ENCODE measurements at places on chromosomes 2 and 18. TPM values are rescaled to one million over a fixed set of nuclear protein-coding genes. Genes with fewer than 3 reads are reported as not detected.

GRCh38 chr2:216880509-216881184, 20.8 kb upstream of the TNP1 start:
- DNase-seq = no peak
- H3K27ac ChIP-seq = peak overlapping the region; percentile 50

DNA sequence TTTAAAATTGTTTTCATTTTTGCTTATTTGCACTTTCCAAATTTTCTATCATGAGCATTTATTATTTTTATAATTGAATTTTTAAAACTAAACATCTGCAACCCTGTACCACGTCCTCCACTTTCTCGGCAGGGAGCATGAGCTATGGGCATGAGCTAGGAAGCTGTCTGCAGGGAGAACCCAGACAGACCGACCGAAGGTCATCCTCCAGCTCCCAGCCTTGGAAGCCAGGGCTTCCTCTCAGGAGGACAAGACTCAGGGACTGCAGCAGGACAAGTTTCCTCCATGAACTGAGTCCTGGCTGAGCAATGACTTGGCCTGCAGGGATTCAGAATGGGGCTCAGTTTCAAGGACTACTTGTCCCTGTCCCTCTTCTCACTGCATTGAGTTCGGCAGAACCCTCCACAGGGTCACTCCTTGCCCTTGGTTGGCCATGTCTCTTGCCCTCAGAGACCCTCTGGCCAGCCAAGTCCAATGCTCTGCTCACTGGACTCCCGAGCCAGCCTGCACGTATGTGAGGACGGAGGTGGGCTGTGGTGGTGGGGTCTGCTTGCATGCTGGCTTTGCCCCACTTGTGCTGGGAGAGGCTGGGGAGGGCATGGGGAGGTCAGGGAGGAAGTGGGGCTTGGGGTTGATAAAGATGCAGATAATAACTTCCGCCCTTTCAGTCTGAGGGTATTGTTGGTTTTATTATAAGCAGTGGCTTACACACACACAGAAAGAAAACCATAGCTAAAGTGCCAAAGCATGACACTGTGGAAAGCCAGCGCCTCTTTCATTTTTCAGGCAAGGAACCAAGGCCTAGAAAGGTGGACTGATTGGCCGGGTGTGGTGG, 6.6 kb downstream of the NMUR1 start:
- peaks cover 13% of the 10 kb centered on the region for H3K4me1 ChIP-seq
- no peak for DNase-seq
- no peaks in the 10 kb centered on the region for H3K36me3 ChIP-seq
- no peak overlapping the region for H3K4me3 ChIP-seq

DNA sequence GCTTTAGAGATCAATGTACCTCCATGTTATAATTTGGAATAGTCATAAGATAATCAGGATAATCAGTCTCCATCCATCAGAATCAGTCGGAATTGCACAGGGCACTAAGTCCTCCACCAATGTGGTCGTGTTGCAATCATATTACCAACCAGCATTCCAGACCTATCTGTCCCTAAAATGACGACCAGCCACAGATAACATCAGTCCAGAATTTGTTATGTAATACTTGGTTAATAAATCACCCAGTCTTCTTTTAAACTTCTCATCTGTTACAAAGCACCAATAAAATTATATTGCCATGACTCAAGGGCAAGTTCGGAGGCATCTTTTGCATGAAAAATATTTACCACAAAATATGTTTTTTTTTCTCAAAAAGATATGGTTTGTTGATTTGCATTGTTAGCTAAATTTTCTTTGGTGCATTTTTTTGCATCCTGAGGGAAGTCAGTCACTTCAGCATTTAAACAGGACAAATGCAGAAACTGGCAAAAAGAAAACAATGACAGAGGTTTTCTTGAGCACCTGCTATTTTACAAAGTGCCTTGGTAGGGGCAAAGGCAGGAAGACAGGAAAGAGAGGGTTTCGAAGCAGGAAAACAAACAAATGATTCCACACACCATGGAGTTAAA, 29.3 kb downstream of the PIEZO2 start:
- DNase-seq = no peak
- peaks cover 1% of the 10 kb centered on the region for H3K36me3 ChIP-seq
- no peak overlapping the region for H3K4me3 ChIP-seq
- H3K27ac ChIP-seq = peak overlapping the region; percentile 0
- no peaks in the 10 kb centered on the region for H3K27me3 ChIP-seq

DNA sequence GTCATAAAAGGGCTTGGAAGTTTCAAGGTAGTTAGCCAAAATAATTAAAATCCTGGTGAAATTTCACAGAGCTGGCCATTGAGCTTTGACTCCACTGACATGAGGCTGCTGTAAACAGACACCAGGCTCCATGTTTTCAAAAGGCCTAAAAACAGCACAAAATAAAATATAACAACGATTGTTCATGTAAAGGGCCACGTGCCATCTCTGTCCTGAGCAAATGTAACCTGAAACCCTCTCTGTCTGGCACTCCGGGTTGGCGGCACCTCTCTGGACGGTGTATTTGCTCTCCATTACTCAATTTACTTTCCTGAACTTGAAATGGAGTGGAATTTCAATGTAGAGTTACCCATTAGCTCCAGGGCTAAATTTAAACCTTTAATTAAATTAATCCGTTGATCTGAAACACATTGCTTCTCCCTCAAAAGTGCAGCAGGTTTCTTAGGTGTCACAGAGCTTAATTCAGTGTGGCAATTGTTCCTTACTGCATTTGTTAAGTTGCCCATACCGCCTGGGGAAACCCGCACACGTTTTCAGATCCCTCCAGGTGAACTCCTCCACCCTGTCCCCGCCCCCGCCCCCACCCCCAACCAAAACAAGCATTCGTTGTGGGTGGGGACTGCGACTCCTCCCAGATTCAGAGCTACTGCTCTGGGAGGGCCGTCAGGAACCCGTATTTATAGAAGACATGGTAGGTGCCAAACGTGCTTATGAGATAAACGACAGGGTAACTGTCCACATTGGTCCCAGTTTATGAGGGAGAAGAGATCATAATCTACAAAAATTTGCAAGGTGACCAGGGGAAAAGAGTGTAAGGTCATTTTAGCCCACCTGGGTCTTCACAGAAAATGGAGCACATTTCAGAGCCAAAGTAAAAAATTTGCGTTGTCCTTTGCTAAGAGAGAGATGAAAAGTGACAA, 1.2 kb upstream of the CABLES1 start:
- no peak for DNase-seq
- H3K27ac ChIP-seq = peak overlapping the region; percentile 55
- H3K4me1 ChIP-seq = peaks cover 51% of the 10 kb centered on the region
- H3K4me3 ChIP-seq = peak overlapping the region; percentile 82

GRCh38 chr2:217953531-217953932, 49.3 kb downstream of the TNS1 start:
- H3K36me3 ChIP-seq = peaks cover 17% of the 10 kb centered on the region
- peak overlapping the region; percentile 34 for H3K27ac ChIP-seq
- H3K4me3 ChIP-seq = no peak overlapping the region

GRCh38 chr2:13542642-13543041, 825.9 kb downstream of the TRIB2 start:
- H3K4me1 ChIP-seq = no peaks in the 10 kb centered on the region
- peaks cover 2% of the 10 kb centered on the region for H3K27me3 ChIP-seq
- H3K27ac ChIP-seq = no peak overlapping the region
- H3K4me3 ChIP-seq = no peak overlapping the region

DNA sequence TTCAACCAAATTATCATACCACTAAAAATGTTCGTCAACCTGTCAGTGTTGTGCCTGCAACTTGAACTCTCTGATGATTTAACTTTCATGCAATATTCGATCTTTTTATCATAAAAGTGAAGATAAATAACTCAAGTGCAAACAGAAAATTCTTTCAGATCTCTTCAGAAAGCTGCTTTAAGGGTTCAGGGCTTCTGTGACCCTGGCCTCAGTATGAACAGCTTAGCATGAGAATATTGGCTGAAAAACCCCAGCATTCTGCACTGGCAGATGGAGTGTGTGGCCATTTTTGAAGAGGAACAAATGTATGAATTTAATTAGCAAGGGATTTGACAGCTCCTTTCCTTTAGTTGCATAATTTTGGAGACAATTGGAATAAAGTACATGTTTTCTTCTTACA, 851.4 kb upstream of the SOX11 start:
- H3K27me3 ChIP-seq = peaks cover 13% of the 10 kb centered on the region
- no peaks in the 10 kb centered on the region for H3K36me3 ChIP-seq
- DNase-seq = no peak
- no peak overlapping the region for H3K27ac ChIP-seq
- no peaks in the 10 kb centered on the region for H3K4me1 ChIP-seq
- H3K4me3 ChIP-seq = no peak overlapping the region

DNA sequence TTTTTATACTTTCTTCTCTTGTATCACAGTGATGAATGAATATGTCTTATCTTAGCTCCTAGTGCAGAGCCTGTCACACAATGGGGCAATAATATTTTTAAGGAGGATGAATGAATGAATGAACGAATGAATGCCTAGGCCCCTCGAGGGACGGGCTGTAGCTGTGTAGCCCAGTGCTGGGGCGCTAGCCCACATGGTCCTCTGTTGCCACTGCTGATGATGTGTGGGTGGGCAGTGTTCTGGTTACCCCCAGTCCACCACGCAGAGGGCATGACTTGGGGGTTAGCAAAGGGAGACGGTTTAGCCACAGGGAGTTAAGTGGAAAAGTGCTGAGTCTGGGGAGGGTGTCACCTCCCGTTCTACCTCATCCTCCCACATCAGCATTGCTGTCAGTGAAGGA, 134.2 kb downstream of the SMAD7 start:
- peak; percentile 59 for DNase-seq
- peaks cover 55% of the 10 kb centered on the region for H3K36me3 ChIP-seq
- H3K27me3 ChIP-seq = no peaks in the 10 kb centered on the region
- no peak overlapping the region for H3K27ac ChIP-seq
- H3K4me1 ChIP-seq = peaks cover 28% of the 10 kb centered on the region

GRCh38 chr2:183038341-183039300, at the start of gene NCKAP1:
Gene NCKAP1 (minus strand): TSS chr2:183038457. CDS start chr2:183038099, 358 bp downstream.
- peaks cover 43% of the 10 kb centered on the region for H3K4me1 ChIP-seq
- peak within 1 kb of the TSS; percentile 95 for H3K4me3 ChIP-seq
- H3K27me3 ChIP-seq = no peaks in the 10 kb centered on the region
- DNase-seq = peak; percentile 99
- no peaks in the 10 kb centered on the region for H3K36me3 ChIP-seq

- DNase-seq = no peak
- H3K4me1 ChIP-seq = no peaks in the 10 kb centered on the region
- H3K36me3 ChIP-seq = no peaks in the 10 kb centered on the region
- H3K27ac ChIP-seq = no peak overlapping the region
- H3K4me3 ChIP-seq = no peak overlapping the region
Observed at GRCh38 chr2:25187729-25188350, 19.5 kb upstream of the POMC start.

DNA sequence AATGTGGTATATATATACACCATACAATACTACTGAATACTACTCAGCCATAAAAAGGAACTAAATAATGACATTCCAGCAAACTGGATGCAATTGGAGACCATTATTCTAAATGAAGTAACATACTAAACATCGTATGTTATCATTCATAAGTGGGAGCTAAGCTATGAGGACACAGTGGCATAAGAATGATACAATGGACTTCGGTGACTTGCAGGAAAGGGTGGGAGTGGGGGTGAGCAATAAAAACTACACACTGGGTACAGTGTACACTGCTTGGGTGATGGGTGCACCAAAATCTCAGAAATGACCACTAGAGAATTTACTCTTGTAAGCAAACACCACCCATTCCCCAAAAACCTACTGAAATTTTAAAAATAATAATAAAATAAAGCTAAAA, 87.9 kb downstream of the RAB31 start:
- H3K27ac ChIP-seq = no peak overlapping the region
- no peaks in the 10 kb centered on the region for H3K27me3 ChIP-seq
- peaks cover 39% of the 10 kb centered on the region for H3K36me3 ChIP-seq
- no peak overlapping the region for H3K4me3 ChIP-seq
- peaks cover 9% of the 10 kb centered on the region for H3K4me1 ChIP-seq

- DNase-seq = no peak
- no peak overlapping the region for H3K4me3 ChIP-seq
- H3K36me3 ChIP-seq = peaks cover 30% of the 10 kb centered on the region
Observed at GRCh38 chr18:58535340-58536201, 93.3 kb downstream of the ALPK2 start.

DNA sequence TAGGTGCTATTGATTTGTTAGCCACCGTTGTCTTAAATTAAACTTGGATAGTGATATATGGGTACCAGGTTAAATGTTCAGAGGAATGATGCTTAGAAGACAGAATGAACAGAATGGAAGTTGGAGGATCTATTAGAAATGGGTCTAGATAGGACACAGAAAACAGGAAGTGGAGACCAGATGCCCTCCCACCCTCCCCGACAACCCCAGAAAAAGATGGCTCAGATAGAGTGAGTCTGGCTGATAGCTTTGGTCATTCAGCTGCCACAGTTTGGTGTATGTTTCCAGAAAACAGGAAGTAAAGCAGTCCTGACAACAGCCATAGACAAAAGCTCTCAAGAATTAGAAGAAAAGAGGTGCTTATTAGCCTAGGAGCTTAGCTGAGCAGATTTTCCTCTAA, 71.5 kb upstream of the DSG1 start:
- H3K27ac ChIP-seq = peak overlapping the region; percentile 8
- DNase-seq = no peak
- no peaks in the 10 kb centered on the region for H3K36me3 ChIP-seq
- H3K4me1 ChIP-seq = peaks cover 61% of the 10 kb centered on the region

DNA sequence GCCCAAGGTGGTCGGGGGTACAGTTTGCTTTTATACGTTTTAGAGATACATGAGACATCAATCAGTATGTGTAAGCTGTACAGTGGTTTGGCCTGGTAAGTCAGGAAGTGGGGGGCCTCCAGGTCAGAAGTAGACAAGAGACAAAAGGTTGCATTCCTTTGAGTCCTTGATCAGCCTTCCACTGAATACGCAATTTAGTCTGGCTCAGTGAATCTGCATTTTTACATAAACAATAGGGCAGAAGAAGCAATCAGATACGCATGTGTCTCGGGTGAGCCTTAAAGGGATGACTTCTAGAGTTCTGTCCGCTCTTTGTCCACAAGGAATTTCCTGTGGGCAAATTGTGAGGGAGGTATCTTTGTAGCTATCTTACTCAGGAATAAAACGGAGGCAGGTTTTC, 87.2 kb downstream of the SOWAHC start:
- no peak overlapping the region for H3K27ac ChIP-seq
- H3K27me3 ChIP-seq = peaks cover 36% of the 10 kb centered on the region
- DNase-seq = no peak
- H3K4me1 ChIP-seq = no peaks in the 10 kb centered on the region
- H3K36me3 ChIP-seq = no peaks in the 10 kb centered on the region

CRIM1 gene
- total RNA-seq = 194 TPM

SERPINB12 gene
- not detected for total RNA-seq

POTEF gene
- total RNA-seq = not detected

COL4A4 gene
- total RNA-seq = 2.0 TPM
